DND-41 (cell line): ENCODE measurements at places on chromosomes 11 and 22.

DNA sequence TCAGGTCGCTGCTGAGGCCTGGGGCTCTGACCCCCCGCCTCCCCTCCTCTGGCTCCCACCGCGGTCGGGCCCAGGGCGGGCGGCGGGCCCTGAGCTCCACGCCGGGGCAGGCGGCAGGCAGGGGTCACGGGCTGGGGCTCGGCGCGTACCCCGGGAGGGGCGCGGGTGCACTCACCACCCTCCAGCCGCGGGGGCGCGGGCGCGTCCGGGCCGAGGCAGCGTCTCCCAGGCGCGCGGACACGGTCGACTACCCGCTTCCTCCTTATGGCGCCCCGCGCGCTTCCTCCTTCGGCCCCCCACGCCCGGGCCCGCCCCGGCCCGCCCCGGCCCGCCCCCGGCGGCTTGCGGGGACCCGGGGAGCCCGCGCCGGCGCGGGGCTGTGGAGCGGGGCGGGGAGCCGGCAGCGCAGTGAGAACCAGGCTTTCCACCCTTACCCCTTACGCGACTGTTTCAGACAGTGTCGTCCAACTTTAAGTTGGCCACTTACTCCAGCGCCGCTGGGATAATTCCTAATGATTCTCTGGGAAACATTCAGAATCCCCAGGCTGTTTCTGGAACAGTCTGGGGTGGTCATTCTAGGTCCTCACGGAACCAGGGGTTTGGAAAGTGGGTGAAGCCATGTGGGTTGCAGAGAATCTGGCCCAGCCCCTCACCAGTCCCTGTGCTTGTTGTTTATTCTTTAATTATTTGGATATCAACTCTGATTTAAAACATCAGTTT is at the start of gene BID:
BID (minus strand) TSS at position 264 of the 720 bp plus-strand sequence. CDS start 24,353 bp downstream, outside the sequence.
- DNase-seq, result peak; percentile 55

DNA sequence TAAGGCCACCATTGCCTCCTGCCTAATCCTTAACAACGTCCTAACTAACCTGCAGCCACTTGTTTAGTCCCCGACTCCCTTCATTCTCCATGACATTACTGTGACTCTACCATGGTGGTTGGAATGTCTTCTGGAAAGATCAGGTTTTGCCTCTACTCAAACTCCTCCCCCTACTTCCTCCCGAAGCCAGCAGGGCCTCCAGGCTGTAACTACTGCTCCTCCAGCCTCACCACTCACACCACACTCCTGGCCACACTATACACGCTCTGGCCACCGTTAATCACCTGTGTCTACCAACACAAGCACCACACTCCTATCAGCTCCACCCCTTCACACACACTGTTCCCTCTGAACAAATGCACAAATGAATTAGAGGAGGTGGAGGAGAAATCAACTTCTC is 69.2 kb downstream of the PACSIN2 start:
- DNase-seq, result no peak

DNA sequence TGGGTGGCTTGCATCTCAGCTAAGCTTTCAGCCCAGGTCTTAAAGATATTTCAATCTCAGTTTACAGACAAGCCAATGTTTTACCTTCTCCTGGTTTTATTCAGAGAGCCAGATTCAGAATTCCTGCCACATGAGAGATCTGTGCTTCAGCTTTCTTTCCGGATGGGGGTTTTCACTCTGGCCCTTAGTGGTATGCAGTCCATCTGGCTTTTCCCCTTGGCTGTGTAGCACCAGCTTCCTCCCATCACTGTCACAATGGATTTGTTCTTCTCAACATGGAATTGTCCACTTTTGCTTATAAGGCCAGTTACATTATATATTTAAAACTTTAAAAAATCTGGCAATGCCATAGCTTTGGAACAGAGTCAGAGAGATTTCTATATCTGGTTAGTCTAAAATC is 303.9 kb downstream of the ETS1 start:
- DNase-seq, result no peak

GRCh38 chr11:67373648-67374570 is 511 bp upstream of the CLCF1 start:
- DNase-seq, result peak; percentile 78

- no peak for DNase-seq
Observed at GRCh38 chr22:37299969-37300509, 17.7 kb downstream of the CYTH4 start.

DNA sequence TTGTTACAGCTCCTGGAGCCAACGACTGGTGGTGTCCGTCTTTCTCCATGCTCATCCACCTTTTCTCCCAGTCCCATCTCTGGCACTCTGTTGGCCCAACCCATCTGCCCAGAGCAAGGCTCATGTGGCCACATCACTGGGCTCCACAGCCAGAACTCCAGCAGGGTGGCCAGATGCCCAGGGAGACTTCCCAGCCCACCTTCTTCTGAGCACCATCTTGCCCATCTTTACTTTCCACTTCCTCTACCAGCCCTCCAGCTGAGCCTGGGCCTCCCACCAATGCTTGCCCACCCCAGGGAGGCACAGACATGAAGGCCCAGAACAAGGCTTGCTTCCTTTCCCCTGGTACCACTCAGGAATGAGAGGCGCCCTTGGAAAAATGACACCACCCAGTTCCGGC is 116.8 kb downstream of the BUD13 start:
- no peak for DNase-seq

DNA sequence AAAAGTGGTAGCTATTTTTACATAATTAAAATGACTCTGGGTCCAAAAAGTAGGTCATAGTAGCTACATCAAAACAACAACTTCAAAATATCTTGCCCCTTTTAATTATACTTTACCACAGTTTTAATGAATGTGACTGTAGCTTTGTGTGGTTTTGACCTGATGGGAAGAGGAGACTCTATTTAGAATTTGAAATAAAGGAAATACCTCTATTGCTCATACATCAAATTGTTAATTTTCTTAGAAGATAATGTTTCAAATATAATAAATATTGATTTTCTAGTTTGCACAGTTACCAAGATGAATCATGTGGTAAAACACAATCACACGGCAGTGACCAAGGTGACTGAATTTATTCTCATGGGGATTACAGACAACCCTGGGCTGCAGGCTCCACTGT is at the start of gene OR8K1:
OR8K1 (plus strand) TSS at position 301 of the 400 bp plus-strand sequence; CDS start at position 301, 0 bp downstream.
- no peak for DNase-seq

DNA sequence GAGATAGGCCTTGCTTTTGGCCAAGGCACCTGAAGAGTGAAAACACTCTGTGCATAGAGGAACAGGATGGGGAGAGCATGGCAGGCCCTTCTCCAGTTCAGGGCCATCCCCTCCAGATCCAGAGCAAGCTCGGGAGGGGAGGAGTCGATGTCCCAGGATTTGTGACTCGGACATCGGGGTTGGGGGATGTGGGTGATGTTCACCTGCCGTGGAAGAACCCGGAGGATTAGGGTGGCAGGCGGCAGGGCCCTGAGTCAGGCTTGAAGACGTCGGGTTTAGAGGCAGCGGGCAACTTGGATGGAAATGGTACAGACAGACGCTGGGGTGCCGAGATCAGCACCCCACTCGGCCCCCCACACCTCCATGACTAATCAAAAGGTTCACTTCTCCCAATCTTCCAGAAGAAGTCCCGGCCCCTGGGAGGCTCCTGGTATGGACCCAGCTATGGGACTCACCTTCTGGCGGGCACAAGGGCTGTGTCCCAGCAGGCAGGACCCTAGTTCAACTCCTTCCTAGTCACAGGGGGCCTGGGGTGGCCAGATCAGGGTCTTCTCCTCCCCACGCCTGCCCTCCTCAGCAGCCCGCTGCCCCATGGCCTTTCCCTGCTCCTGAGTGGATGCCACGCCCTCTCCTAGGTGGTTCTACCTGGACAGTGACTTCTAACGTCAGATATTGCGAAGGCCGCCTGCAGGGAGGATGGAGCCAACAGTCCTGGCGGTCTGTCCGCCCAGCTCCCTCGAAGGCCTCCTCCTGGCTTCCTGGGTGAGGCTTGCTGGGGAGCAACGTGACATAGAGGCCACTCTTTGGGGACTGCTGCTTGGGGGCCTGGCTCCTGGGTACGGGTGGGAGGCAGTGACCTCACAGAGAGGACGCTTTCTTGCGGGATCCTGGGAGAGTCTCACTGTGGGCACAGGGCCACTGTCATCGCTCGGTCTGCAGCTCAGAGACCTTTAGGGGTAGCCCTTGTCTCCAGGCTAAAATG is 792.5 kb downstream of the BRD1 start:
- no peak for DNase-seq

- DNase-seq, result no peak
Observed at GRCh38 chr11:95148938-95149337, 59.3 kb downstream of the ENDOD1 start.

- no peak for DNase-seq
Observed at GRCh38 chr11:3631331-3631730, 10.5 kb downstream of the ART5 start.

DNA sequence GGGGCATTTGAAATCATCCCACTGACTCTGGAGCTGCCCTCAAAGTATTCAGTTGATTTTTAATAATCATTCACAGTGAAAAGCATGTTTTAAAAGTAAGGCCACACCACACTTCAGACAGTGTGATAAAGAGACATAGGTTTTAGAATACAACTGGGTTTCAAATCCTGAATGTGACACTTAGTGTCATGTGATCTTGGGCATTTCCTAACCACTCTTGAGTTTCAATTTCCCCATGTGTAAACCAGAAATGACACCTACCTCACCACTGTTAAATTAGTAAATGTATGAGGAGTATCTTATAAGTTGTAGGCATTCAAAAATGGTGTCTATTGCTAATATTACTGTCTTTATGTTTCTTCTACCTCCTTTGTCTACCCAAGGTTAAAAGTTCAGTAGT is 5.4 kb downstream of the TMEM123 start:
- DNase-seq, result no peak

DNA sequence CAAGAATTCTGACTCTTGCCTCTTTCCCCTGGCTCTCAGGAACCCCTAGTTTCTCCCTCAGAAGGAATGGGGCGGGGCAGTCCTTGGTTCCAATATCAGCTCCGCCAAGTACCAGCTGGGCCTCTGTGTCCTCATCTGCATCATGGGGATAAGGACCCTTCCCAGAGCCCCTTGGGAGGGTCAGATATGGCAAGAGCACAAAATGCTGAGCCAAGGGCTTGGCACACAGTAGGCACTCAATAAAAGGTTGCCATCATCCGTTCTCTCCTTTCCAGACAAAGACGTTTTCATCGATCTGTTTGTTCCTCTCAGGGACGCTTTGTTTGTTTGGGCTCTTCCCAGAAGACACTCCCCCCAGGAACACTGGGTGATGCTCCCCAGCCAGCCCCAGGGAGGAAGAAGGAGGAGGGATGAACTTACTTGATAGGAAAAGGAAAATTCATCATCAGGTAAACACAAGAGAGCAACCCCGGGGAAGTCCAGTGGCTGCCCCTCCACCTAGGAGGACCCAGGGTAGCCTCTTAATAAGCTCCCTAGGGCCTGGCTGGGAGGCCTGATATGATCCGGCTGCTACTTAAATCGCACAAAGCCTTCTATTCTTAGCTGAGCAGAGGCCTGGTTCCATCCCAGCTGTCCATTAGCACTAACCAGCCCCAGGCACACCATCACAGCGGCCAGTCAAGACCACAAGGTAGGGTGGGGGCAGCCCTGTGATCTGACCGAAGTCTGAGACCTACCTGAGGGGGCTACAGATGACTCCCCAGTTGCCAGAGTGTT is 19.6 kb downstream of the GDPD5 start:
- no peak for DNase-seq

DNA sequence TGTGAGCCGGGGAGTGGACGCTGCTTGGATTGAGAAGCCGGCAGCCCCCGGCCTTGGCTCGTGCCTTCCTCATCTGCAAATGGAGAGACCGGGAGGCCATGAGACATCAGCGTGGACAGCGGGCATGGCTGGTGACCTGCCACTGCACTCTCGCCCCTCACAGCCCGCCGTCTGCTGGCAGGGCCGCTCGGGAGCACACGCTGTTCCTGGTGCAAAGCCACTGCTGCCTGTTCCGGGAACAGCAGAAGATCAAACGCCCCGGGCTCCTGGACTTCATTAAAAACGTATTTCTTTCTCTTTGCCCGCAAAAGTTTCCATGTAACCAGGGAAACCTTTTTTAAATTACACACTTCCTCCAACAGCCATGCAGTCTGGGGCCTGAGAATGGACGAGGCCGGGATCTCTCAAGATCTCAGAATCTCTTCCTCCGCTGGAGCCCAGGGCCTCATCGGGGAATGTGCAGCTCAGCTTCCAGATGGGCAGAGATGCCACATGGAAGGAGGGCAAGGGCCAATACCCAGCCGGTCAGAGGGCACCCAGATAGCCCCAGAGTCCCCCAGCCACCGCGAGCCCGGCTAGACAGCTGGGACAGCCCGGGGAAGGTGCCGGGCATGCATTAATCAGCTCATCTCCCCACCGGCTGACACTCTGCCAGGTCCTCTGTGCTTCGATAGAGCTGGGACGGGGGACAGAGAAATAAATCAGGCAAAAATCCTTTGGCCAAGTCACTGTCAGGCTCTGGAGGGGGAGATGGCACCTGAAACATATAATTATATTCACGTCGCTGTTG is 62.8 kb upstream of the PRR5 start:
- DNase-seq, result no peak

- DNase-seq, result no peak
Observed at GRCh38 chr11:88051396-88051795, 123.8 kb downstream of the RAB38 start.

GRCh38 chr11:111000400-111001080 is 245.0 kb upstream of the POU2AF2 start:
- no peak for DNase-seq
